Activated CD4-positive, alpha-beta T cell treated with anti-CD3 and anti-CD28 coated beads, Interleukin-2, amount 50 U/mL, for 24 hours (primary cell): ENCODE measurements at places on chromosomes 4 and X.

GRCh38 chr4:15291122-15291521 lies 136.7 kb upstream of the C1QTNF7 start:
- no peak for DNase-seq

GRCh38 chr4:139876337-139876941 lies 210.8 kb downstream of the MGST2 start:
- no peak for DNase-seq

- no peak for DNase-seq
Measured at GRCh38 chrX:97845451-97845850, 961.7 kb downstream of the RPA4 start.

- no peak for DNase-seq
Measured at GRCh38 chr4:88758264-88758663, 60.6 kb upstream of the NAP1L5 start.

DNA sequence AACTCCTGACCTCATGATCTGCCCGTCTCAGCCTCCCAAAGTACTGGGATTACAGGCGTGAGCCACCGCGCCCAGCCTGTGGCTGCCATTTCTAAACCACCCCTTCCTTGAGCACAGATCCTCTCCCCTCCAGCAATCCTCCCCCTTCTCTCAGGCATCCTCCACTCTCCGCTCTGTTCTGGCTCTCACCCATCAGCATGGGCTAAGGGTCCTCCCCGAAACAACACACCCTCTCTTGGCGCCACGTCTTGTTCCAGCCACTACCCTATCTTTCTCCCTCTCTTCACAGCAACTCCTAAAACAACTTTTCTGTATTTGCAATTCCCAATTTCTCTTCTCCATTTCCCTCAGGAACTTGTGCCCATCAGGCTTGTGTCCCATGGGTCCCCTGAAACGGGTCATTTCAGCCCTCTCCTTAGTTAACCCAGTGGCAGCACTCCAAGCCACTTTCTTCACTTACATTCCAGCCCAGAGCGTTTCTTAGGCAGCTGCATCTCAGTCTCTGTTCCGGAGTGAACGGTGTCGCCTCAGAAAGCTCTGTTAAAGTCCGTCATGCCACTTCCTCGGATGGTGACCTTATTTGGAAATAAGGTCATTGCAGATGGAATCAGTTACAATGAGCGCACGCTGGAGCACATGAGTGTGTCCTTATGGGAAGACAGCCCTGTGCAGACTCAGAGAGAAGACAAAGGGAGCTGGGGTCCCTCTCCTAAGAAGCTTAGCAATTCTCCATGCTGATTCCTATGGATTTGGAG lies 28.3 kb upstream of the CLDN24 start:
- no peak for DNase-seq

DNA sequence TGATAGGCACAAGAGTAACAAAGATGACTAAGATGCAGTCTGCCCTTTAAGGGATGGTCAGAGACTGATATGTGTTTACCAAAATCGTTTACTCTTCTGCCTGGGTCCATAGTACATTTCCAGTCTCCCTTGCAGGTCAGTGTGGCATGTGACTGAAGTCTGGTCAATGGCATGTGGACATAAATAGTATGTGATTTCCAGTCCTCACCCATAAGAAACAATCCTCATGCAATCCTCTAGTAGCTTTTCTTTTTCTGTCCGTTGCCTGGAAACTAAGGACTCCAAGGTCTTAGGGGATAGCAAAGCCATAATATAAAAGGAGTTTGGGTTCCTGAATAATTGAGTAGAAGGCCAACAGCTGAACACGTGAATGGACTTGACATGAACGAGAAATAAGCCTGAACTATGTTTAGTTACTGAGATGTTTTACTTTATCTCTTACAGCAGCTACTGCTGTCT lies 1.1 kb downstream of the SLC9B2 start:
- no peak for DNase-seq

GRCh38 chrX:54093571-54093970 lies 49.3 kb upstream of the PHF8 start:
- no peak for DNase-seq

DNA sequence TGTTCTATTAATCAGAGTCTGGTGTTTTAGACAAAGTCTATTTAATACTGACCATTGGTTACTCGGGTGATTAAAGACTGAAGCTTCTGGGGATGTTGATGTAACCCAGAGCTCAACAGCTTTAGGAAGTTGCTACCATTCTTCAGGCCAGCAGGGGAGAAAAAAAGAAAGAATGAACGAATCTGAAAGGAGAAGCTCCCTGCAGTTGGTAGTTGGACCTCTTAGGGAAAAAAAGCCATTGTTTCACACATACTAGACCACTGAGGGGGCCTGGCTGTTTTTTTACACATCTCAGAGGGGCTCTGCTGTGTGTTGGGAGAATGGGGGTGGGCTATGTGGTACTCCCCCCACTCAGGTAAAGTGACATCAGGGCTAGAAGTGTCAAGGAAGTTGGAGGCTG lies 378.9 kb downstream of the KCNIP4 start:
- DNase-seq: no peak

DNA sequence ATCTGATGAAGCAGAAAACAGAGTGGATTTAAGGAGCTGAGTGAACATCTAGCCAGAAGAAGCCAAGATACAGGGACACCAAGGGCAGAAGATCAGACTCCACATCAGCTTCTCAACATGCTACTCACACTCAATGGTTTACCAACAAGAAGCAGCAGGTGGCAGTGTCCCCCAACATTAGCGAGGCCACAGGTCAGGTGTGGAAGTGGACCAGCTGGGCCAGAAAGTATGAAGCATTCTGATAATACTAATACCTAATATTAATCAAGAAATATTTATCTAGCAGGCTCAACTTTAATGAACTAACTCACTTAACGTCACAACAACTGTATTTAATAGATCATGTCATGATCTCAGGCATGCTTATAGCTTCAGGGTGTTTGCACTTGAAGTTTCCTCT lies 73.4 kb upstream of the TTC29 start:
- DNase-seq: peak; percentile 7

DNA sequence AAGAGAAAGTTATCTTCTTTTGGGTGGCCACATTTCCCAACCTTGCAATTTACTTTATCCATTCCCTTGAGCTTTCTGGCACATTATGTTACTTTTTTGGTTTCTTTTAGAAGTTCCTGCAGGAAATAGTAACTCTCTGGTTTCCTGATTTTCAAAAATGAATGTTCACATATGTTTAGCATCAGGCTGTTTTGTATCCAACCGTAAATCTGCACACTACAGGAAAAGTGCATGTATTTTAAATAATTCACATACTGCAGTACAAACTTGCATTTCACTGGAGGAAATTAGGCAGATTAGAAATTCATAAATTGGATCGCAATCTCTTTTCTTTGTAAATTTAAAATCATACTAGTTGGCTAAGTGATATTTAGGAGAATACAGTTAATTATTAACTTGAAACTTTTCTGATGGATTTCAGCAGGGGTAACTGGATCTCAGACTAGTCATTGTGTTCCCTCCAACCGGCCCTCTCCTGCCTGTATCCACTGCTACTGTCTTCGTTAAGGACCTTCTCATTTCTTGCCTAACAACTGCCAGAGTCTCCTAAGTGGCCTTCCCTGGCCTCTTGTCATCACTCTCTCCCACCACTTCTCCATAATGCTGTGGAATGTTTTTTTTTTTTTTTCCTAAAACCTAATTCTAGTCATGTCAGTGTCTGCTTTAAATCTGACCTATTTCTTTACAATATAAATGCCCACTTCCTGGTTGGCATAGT lies 137.2 kb downstream of the UNC5C start:
- DNase-seq: no peak

- DNase-seq: no peak
Measured at GRCh38 chrX:120377715-120378114, 15.8 kb downstream of the ATP1B4 start.

GRCh38 chr4:42320822-42321388 lies 76.4 kb upstream of the SHISA3 start:
- DNase-seq: no peak
